Renal cortical epithelial cell (primary cell): ENCODE measurements at places on chromosomes 7 and 10.

- DNase-seq: no peak
Measured at GRCh38 chr10:105181626-105182025, 540.5 kb downstream of the SORCS3 start.

- no peak for DNase-seq
Measured at GRCh38 chr7:29592866-29593265, 29.2 kb downstream of the PRR15 start.

DNA sequence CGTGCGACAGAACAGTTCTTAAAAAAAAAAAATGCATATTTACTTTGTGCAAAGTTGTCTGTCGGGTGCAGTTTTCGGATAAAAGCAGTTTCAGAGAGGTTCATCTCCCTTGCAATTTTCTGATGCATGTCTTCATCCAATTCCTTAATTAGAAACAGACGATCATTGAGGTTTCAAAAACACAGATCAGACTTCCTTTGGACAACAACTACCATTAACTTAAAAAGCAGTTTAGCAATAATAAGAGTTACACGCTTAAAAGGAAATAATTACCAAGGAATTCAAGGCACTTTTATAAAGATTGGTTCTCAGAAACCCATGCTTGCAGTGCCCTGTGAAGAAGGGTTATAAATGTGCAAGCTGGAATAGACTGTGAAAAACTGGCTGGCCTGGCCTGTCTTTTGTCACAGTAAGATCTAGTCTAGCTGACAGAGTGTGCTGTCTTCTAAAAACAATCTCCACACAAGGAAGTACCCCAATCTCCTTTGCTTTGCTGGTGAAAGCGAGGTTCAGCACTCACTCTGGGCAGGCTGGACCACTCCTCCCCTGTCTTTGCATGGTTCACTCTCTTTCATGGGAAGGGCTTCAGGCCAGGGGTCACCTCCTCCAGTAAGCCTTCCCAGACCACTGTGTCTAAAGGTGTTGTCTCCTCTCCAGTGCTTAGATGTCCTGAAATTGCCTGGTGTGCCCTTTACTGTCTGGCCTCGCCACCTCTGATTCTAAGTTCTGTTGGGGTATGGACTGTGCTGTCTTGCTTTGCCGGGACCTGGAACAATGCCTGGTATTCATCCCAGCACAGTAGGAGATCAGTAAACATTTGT lies 34.8 kb upstream of the HNRNPH3 start:
- DNase-seq: no peak

GRCh38 chr10:83142074-83142563 lies 997.2 kb upstream of the GHITM start:
- DNase-seq: no peak

- DNase-seq: no peak
Measured at GRCh38 chr7:127799535-127800305, 147.7 kb downstream of the SND1 start.

DNA sequence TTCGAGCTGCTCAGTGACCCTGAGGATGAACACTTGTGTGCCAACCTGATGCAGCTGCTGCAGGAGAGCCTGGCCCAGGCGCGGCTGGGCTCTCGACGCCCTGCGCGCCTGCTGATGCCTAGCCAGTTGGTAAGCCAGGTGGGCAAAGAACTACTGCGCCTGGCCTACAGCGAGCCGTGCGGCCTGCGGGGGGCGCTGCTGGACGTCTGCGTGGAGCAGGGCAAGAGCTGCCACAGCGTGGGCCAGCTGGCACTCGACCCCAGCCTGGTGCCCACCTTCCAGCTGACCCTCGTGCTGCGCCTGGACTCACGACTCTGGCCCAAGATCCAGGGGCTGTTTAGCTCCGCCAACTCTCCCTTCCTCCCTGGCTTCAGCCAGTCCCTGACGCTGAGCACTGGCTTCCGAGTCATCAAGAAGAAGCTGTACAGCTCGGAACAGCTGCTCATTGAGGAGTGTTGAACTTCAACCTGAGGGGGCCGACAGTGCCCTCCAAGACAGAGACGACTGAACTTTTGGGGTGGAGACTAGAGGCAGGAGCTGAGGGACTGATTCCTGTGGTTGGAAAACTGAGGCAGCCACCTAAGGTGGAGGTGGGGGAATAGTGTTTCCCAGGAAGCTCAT lies 1.1 kb downstream of the DDIT4 start:
- DNase-seq: no peak
